GM18507 (cell line): ENCODE measurements at places on chromosomes 5 and 9.

DNA sequence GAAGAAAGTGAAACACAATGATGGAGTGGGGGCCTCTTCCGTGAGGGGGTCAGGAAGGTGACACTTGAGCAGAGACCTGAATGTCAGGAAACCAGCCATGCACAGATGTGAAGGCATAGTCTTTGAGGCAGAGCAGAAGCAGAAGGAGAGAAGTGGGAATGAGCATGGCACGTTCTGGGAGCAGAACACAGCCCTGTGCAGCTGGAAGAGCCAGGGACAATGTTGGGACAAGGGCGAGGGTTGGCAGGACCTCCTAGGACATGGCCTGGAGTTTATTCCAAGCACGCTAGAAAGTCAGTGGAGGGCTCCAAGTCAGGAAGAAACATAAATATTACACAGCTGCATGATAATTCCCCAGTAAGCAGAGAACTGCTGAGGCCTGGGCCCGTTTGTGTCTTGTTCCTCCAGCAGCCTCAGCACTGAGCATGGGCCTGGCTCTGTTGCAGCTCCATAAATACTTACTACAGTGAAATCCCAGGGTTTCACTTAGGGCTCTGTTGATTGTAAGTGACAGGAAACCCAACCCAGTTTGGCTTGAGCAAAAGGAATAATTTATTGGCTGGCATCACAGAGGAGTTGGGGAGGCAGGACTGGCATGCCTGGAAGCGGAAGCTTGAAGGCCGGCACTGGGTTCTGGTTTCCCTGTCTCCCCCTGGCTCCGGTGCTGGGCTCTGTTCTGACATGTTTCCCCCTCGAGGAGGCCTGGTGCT, 66.2 kb downstream of the MVB12B start:
- no peak for DNase-seq

DNA sequence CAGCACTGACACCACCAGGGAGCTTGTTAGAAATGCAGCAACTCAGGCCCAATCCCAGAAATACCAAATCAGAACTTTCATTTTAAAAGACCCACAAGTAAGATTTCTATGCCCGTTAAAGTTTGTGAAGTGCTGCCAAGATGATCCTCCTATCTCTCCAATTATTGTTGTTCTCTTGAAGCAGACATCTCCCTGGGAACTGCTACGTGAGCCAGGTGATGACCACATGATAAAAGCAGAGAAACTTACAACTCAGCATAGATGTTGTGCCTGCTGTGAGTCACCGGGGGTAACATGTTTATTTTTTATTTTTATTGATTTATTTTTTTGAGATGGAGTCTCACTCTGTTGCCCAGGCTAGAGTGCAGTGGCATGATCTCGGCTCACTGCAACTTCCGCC, 34.4 kb downstream of the GCNT4 start:
- DNase-seq, result no peak

DNA sequence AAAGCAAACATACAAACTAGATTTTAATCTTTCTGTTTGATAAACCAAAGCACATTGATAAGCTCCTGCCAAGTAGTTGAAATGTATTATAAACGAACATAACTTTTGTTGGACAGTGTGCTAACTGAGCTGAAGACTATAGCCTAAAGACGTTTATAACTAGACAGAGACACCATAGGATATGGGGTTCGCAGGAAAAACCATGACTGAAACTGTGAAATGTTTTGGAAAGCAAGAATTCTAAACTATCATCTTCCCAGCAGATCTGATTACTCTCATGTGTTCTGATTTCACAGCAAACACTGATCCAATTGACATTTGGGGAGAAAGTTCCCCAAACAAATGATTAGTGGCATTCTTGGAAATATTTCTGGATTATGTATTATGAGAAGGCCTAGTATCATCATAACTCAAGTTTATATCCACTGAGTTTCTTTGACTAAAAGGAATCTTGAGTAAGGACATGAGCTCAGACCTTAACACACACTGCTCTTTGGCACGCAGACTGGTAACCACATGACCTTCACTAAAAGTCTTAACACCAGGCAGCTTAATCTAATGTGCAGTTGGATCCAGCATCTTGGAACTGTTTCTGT, 375.2 kb downstream of the ZNF608 start:
- no peak for DNase-seq

DNA sequence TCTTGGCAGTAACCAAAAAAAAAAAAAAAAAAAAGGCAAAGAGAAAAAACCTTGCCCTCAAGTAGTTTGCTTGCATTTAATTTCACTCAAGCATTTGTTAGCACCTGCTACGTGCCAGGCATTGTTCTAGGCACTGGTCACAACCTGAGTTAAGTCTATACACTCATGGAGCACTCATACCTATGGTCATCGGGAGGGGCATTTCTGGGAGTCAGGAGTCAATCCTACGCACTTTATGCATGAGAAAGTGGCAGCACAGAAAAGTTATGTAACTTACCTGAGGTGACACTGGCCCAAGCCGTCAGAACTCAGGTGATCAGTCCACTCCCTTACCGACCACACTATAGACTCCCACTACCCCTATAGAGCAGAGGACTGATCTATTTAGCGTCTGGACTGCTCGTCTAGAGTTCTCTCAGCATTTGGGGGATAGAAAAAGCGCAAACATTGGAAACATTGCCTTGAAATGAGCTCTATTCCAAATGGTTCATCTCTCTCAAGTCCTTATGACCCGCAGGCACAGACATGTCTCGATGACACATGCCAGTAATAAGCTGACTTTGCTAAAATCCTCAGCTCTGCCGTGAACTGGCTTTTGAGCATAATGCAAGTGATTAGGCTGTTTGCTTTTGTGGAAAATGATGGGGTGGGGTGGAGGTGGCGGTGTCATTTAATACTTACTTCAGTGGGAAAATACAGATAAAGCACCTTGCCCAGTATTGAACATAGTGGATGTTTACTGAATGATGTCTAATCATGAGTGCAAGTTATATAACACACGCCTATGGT, 160.2 kb downstream of the ARHGEF28 start:
- DNase-seq, result no peak

DNA sequence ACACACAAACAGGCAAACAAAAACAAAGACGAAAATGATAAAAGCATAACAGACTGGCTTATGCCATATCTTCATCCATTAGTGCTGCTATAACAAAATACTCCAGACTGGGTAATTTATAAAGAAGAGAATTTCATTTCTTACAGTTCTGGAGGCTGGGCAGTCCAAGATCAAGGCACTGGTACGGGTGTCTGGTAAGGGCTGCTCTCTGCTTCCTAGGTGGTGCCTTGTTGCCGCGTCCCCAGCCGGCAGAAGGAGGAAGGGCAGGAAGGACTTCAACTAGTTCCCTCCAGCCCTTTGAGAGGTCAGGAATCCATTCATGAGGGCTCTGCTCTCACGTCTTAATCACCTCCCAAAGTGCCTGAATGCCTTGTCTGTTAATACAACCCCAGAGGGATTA, 122.6 kb downstream of the BOD1 start:
- DNase-seq, result no peak

GRCh38 chr9:98973576-98973975, 29.9 kb downstream of the COL15A1 start:
- DNase-seq, result no peak

- no peak for DNase-seq
These were observed 152.8 kb downstream of the GAS1 start for GRCh38 chr9:86794391-86795046.

- DNase-seq, result no peak
These were observed 205.6 kb downstream of the GAPVD1 start for GRCh38 chr9:125467116-125467740.

DNA sequence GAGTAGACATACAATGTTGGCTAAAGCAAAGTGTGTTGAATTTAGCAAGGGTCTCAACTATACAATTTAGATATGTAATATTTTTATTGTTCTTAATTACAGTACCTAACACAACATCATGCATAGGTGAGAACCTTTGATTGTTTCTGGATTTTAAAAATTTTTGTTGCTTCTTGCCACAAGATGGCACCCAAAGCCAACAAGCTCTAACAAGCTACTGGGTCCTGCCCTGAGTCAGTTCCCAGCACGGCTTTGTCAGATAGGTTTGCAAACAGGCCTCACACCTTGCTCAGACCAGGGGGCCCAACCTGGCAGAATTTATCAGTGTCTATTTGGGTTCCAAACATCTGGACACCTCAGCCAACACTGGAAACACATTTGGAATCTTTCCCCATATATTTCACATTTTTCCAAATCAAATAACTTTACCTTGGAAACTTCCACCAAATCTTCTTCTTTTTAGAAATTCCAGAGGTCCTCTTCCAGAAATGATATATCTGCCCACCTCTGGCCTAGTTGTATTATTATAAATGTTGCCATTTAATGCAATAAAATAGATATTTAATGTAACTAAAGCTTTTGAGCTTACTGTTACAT, 49.5 kb upstream of the EGFLAM start:
- DNase-seq, result no peak

- DNase-seq, result peak; percentile 42
These were observed 1.7 kb downstream of the FST start for GRCh38 chr5:53481887-53482716.

- no peak for DNase-seq
These were observed 8.3 kb upstream of the DDX41 start for GRCh38 chr5:177524941-177525655.
